Activated T-helper 2 cell treated with anti-CD3 and anti-CD28 coated beads, Interferon-gamma antibody, Interleukin-2, Interleukin-4, amounts not matched to agents 10 μg/mL and 5 μg/mL and 100 μg/mL, durations not matched to agents 14 hours and 24 hours and 36 hours (primary cell): ENCODE measurements at places on chromosomes 13 and 19. TPM values are rescaled to one million over a fixed set of nuclear protein-coding genes. Genes with fewer than 3 reads are reported as not detected.

DNA sequence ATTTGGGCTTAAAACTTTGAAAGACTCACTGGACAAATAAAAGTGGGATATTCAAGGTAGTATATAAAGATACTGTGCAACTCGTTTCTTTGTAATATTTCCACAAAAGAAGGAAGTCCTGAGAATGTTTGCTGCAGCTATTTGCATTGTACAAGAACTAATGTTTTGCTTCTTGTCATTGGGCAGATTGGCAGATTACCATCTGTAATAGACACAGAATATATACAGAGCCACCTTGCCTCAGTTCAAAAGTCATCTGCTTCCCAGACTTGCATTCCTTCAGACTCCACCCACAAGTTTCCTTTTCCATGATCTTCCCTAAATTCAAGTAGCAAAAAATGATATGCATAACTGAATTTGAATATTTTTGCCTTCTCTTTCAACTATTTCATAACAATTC lies 145.1 kb downstream of the EFNB2 start:
- H3K27me3 ChIP-seq, result no peaks in the 10 kb centered on the region
- DNase-seq, result no peak
- H3K36me3 ChIP-seq, result no peaks in the 10 kb centered on the region
- H3K4me3 ChIP-seq, result no peak overlapping the region
- no peaks in the 10 kb centered on the region for H3K4me1 ChIP-seq
- no peak overlapping the region for H3K27ac ChIP-seq

DNA sequence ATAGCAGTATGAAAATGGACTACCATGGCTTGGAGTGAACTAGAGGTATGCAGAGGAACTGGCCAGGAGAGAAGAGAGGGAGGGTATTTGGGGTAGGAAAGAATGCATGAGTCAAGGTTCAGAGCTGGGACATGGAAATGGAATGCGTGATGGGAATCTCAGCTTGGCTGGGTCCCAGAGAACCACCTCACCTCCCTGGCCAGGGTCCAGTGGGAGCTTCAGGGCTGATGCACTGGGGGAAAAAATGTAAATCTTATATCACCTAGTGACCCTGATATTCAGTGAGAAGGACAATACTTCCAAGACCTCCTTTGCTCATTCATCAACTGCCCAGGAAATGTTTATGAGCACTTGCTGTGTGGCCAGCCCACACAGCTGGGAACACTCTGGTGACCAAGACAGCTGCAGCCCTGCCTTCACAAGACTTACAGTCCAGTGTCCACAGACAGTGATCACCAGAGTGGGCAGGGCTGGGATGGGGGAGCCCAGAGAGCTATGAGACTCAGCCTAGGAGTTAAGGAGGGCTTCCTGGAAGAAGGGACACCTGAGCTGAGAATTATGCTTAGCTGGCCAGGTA lies 12.8 kb downstream of the IGSF23 start:
- H3K36me3 ChIP-seq, result no peaks in the 10 kb centered on the region
- no peak overlapping the region for H3K27ac ChIP-seq
- H3K27me3 ChIP-seq, result no peaks in the 10 kb centered on the region
- no peak for DNase-seq
- no peaks in the 10 kb centered on the region for H3K4me1 ChIP-seq
- no peak overlapping the region for H3K4me3 ChIP-seq

GRCh38 chr13:90270226-90270625 lies 1077.3 kb upstream of the MIR17HG start:
- DNase-seq, result no peak
- no peaks in the 10 kb centered on the region for H3K4me1 ChIP-seq
- no peak overlapping the region for H3K4me3 ChIP-seq
- H3K36me3 ChIP-seq, result no peaks in the 10 kb centered on the region

DNA sequence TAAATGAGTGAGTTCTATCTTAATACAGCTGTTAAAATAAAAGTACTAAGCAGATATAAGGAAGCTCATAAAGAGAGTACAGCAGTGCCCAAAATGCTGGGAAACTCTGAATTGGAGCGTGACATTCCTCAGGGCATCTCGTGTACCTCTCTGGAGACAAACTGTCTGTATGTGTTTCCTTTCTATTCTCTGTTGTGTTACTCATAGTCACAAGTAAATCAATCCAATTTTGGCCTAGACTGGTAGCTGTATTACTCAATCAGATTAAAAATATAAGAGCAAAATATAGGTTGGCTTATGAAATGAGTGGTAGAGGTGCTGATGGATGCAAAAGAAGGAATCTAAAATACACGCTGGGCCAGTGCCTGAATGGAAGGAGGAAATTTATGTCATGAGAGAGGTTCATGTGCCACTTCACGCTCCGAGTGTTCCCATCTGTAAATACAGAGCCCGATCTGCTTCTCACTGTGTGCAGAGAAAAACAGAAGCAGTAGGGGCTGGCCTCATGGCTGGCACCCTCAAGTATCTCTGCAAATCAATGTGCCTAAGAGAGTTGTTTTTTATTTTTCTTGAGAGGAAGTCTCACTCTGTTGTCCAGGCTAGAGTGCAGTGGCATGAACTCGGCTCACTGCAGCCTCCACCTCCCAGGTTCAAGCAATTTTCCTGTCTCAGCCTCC lies 58.7 kb upstream of the RGCC start:
- no peaks in the 10 kb centered on the region for H3K27me3 ChIP-seq
- H3K4me1 ChIP-seq, result no peaks in the 10 kb centered on the region
- H3K36me3 ChIP-seq, result no peaks in the 10 kb centered on the region
- DNase-seq, result no peak
- no peak overlapping the region for H3K27ac ChIP-seq

- H3K27ac ChIP-seq, result no peak overlapping the region
- H3K4me3 ChIP-seq, result no peak overlapping the region
- H3K27me3 ChIP-seq, result no peaks in the 10 kb centered on the region
- no peaks in the 10 kb centered on the region for H3K4me1 ChIP-seq
- no peaks in the 10 kb centered on the region for H3K36me3 ChIP-seq
Observed at GRCh38 chr13:34733721-34734120, 208.3 kb upstream of the NBEA start.

- H3K4me1 ChIP-seq, result peaks cover 2% of the 10 kb centered on the region
- H3K27ac ChIP-seq, result no peak overlapping the region
- no peak for DNase-seq
- H3K36me3 ChIP-seq, result no peaks in the 10 kb centered on the region
- H3K4me3 ChIP-seq, result no peak overlapping the region
Observed at GRCh38 chr19:15895876-15896430, 1.9 kb downstream of the CYP4F2 start.

GRCh38 chr13:43085545-43085944 lies 62.2 kb downstream of the DNAJC15 start:
- no peak for DNase-seq
- no peak overlapping the region for H3K4me3 ChIP-seq
- peaks cover 17% of the 10 kb centered on the region for H3K4me1 ChIP-seq
- peaks cover 50% of the 10 kb centered on the region for H3K36me3 ChIP-seq
- H3K27me3 ChIP-seq, result no peaks in the 10 kb centered on the region
- H3K27ac ChIP-seq, result no peak overlapping the region

- H3K36me3 ChIP-seq, result no peaks in the 10 kb centered on the region
- no peak overlapping the region for H3K27ac ChIP-seq
- H3K4me1 ChIP-seq, result peaks cover 10% of the 10 kb centered on the region
- no peak overlapping the region for H3K4me3 ChIP-seq
Observed at GRCh38 chr13:23678795-23679194, 108.6 kb downstream of the TNFRSF19 start.

GRCh38 chr19:41893899-41894298 lies 10.9 kb downstream of the ARHGEF1 start:
- no peak overlapping the region for H3K27ac ChIP-seq
- no peaks in the 10 kb centered on the region for H3K27me3 ChIP-seq
- peaks cover 63% of the 10 kb centered on the region for H3K36me3 ChIP-seq
- no peak for DNase-seq
- H3K4me1 ChIP-seq, result peaks cover 27% of the 10 kb centered on the region

DNA sequence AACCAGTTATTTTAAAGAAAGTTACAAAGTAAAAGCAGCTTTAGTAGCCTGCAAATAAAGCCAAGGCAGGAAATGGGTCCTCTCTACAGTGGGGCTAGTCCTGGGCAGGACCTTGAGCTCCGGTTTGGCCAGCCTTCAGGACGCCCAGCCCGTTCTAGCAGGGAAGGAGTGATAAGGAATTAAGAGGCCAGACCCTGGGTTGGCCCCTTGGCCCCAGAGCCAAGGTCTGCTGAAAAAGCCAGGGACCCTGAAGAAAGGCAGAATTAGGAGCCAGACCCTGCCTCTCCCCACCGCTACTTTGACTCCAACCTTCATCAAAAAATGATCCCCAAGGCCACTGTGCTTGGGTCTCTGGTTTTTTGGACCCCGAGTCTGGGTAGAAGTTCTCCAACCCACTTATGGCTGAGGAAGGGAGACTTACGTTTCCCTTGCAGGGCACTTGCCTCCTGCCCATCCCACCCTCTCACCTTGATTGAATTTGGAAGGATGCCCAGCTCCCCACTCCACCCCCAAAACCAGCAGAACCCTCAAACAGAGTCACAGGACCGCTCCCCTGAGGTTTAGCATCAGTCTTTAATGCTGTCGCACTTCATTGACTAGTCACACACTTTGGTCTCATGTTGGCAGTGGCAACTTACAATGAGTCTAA lies 3.9 kb downstream of the DNAJB1 start:
- H3K4me1 ChIP-seq, result peaks cover 42% of the 10 kb centered on the region
- peak overlapping the region; percentile 35 for H3K27ac ChIP-seq
- DNase-seq, result no peak
- no peaks in the 10 kb centered on the region for H3K27me3 ChIP-seq
- peaks cover 42% of the 10 kb centered on the region for H3K36me3 ChIP-seq

- peaks cover 4% of the 10 kb centered on the region for H3K4me1 ChIP-seq
- H3K36me3 ChIP-seq, result no peaks in the 10 kb centered on the region
- H3K4me3 ChIP-seq, result no peak overlapping the region
- peak overlapping the region; percentile 6 for H3K27ac ChIP-seq
- no peak for DNase-seq
Observed at GRCh38 chr19:36169084-36169760, 17.0 kb upstream of the COX7A1 start.

DNA sequence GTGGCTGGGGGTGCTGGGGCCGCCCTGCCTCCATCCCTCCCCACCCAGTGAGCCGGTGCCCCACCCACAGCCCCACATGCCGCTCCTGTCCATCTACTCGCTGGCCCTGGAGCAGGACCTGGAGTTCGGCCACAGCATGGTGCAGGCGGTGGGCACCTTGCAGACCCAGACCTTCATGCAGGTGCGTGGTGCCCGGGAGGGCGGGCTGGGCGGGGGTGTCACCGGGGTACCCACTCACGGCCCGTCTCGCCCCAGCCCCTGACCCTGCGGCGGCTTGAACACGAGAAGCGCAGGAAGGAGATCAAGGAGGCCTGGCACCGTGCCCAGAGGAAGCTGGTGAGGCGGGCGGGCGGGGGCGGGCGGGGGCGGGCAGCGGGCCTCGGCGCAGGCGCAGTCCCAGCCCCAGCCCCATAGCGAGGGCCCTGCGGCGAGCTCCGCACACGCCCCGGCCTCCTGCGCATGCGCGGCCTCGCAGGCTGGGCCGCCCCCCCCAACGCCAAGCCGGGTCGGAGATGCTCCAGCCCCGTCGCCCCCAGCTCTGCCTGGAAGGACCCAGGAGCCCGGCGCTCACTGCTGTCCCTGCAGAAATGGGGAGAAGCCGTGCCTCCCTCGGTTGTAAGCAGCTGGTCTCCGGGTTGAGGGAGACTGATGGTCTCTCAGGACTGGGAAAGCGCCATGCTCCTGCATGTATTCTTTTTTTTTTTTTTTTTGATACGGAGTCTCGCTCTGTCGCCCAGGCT lies 7.7 kb downstream of the ARHGAP45 start:
- H3K4me3 ChIP-seq, result peak overlapping the region; percentile 72
- peak overlapping the region; percentile 91 for H3K27ac ChIP-seq
- H3K27me3 ChIP-seq, result no peaks in the 10 kb centered on the region
- peaks cover 40% of the 10 kb centered on the region for H3K4me1 ChIP-seq
- DNase-seq, result peak; percentile 76
- peaks cover 62% of the 10 kb centered on the region for H3K36me3 ChIP-seq

- no peak for DNase-seq
- H3K36me3 ChIP-seq, result no peaks in the 10 kb centered on the region
- no peak overlapping the region for H3K4me3 ChIP-seq
- peaks cover 19% of the 10 kb centered on the region for H3K27me3 ChIP-seq
- H3K27ac ChIP-seq, result no peak overlapping the region
- peaks cover 13% of the 10 kb centered on the region for H3K4me1 ChIP-seq
Observed at GRCh38 chr13:23714672-23715071, 144.5 kb downstream of the TNFRSF19 start.

DNA sequence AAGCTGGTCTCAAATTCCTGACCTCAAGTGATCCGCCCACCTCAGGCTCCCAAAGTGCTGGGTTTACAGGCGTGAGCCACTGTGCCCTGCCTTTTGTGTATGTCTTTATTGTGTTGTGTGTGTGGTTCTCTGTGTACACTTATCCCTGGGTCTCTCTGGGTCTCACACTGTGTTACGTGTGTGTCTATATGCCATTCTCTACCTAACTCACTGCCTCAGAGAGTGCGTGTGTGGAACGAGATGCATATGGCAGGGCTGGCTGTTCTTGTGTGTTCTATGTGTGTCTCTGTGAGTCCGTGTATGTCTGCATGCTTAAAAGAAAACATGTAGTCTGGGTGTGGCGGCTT lies 10.5 kb downstream of the FOXA3 start:
- no peak overlapping the region for H3K4me3 ChIP-seq
- no peak for DNase-seq
- no peak overlapping the region for H3K27ac ChIP-seq
- peaks cover 19% of the 10 kb centered on the region for H3K4me1 ChIP-seq
- no peaks in the 10 kb centered on the region for H3K36me3 ChIP-seq

DNA sequence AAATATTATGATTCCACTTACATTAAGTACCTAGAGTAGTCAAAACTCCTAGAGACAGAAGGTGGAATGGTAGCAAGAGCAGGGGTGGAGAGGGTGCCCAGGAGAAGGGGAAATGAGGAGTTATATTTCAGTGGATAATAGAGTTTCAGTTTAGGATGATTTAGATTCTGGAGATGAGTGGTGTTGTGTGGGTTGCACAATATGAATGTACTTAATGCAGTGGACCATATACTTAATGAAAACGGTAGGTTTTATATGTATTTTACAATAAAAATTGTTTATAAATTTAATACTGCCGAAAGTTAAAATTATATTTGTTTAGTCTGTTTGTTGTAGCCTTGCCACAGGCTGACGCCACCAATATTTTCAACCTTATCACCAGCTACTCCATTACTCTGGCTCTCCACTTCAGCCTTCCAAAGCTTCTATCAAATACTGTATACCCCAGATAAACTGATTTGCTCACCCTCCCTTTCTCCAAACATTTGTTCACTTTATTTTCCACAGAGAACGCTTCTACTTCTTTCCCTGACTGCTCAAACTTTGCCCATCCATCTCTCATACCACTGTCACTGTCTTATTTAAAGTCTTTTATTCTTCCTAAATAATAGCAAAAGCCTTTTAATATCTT lies 1.4 kb upstream of the RBM26 start:
- no peaks in the 10 kb centered on the region for H3K27me3 ChIP-seq
- peaks cover 15% of the 10 kb centered on the region for H3K36me3 ChIP-seq
- peaks cover 31% of the 10 kb centered on the region for H3K4me1 ChIP-seq
- DNase-seq, result no peak
- peak overlapping the region; percentile 97 for H3K27ac ChIP-seq

The IGFL2 gene
- 0.46 TPM in 1 of 2 replicates, not detected in the other for total RNA-seq

The CSNK1G2 gene
- 89.1 and 90.7 TPM in 2 replicates for total RNA-seq

The ARRDC2 gene
- 39.2 and 40.5 TPM in 2 replicates for total RNA-seq

The TMEM91 gene
- total RNA-seq, result 4.2 and 4.8 TPM in 2 replicates

The C19orf73 gene
- 1.7 and 2.3 TPM in 2 replicates for total RNA-seq

The ATXN8OS gene
- not detected in 2 replicates for total RNA-seq
